ENCODE measurements at places on chromosomes 16 and 17. TPM values are rescaled to one million over a fixed set of nuclear protein-coding genes. Genes with fewer than 3 reads are reported as not detected.
A peak's percentile ranks its signal among the peaks of the same experiment; 100 is the strongest.

GRCh38 chr16:27238016-27238587 is 30.5 kb downstream of the NSMCE1 start:
- peak; percentile 73 for DNase-seq

GRCh38 chr16:48852951-48853350 is 243.0 kb upstream of the N4BP1 start:
- no peak for DNase-seq

DNA sequence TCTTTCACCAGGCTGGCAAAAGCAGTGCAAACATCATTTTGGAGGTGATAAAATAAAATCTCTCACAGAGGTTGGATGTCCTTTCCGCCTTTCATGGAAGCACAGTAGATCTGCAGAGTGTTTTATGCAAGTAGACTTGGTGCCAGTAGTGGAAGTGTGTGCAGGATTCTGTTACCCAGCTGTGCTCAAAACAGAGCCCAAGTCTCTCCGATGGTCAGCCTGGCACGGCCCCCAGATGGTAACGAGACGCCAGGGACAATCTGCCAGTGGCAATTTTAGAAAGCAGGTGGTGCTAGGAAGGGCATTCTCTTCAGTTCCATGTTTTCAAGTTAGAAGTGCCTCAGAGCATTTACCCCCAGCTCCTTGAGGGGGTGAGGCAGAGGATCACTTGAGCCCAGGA is 1.5 kb upstream of the MTHFSD start:
- DNase-seq, result no peak

GRCh38 chr17:47949197-47949759 is 7.9 kb downstream of the PNPO start:
- peak; percentile 93 for DNase-seq

GRCh38 chr17:34252444-34253138 is 2.5 kb upstream of the CCL2 start:
- peak; percentile 91 for DNase-seq

DNA sequence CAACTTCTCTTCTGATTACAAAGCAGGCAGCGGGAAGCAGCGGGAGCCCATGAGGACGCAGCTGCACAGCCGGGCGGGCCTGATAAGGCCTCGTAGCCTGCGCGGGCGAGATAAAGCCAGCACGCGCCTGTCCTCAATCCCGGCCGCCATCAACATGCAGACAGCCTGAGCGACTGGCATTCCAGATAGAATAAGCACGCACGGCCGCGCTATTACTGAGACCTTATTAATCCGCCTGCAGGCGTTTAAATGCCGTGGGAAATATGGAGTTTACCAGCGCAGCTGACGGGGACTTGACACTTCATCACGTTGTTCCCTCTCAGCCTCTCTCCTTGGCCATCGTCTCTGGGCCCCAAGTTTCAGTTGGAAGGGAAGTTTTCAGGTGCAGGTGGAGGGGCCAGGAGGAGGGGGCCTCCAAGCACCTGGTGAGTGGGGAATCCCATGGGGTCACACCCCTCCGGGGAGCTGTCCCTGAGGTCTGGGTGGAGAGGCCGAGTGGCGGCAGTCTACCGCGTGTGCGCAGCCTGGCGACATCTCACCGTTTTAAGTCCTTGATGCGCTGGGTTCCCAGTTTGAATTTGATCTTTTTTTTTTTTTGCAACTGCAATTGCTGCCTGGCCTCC is 27.3 kb upstream of the CBFA2T3 start:
- peak; percentile 40 for DNase-seq

GRCh38 chr16:80063031-80063712 is 462.6 kb upstream of the MAF start:
- peak; percentile 20 for DNase-seq

- peak; percentile 78 for DNase-seq
Observed at GRCh38 chr17:29180034-29180787, at the start of gene MYO18A. TSS of gene MYO18A (minus strand) at chr17:29180398. CDS start at chr17:29166940, 13,458 bp downstream.

DNA sequence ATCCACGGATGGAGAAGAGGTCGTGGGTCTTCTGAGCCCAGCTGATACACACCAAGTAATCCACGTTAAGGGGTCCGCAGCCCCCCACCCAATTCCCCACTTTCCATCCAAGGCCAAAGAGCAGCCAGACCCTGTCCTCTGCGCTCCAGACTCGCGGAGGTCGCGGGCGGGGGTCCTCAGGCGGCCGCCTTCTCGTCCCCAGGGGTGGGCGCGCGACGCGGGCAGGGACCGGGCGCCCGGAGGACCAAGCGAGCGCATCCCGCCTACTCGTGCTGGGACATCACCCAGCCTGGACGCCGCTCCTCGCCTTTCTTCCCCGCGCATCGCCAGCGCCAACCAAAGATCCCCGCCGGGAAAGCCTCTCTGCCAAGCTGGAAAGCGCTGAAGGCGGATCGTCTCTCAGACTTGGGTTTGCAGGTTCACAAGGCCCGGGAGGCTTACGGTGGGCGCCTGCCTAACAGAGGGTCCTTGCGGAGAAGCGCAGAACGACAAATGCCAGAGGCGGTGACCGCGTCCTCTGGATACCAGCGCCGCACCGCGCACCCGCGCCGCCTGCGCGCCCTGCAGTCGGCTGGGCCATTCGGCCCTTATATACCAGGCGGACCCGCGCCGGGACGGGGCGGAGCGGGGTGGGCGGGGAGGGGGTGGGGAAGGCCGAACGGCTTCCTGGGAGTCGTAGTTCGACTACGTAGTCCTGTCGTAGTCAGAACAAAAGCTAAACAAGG is 471.6 kb downstream of the SOX9 start:
- peak; percentile 73 for DNase-seq

- no peak for DNase-seq
Observed at GRCh38 chr16:54015147-54015546, 271.4 kb downstream of the IRX3 start.

The GP1BA gene
- total RNA-seq, result not detected

The ZPBP2 gene
- not detected for total RNA-seq

The CLN3 gene
- total RNA-seq, result 38.1 TPM

The ARL5C gene
- total RNA-seq, result not detected

The RILP gene
- 11.7 TPM for total RNA-seq

The MEFV gene
- total RNA-seq, result 0.52 TPM

The MT1G gene
- 55.2 TPM for total RNA-seq

The RHBDL3 gene
- total RNA-seq, result 0.40 TPM
